ENCODE measurements at places on chromosomes 7 and 10.

- DNase-seq = no peak
Observed at GRCh38 chr10:97278491-97278989, 13.9 kb downstream of the ARHGAP19 start.

- DNase-seq = no peak
Observed at GRCh38 chr7:36010656-36011587, 142.1 kb upstream of the EEPD1 start.

DNA sequence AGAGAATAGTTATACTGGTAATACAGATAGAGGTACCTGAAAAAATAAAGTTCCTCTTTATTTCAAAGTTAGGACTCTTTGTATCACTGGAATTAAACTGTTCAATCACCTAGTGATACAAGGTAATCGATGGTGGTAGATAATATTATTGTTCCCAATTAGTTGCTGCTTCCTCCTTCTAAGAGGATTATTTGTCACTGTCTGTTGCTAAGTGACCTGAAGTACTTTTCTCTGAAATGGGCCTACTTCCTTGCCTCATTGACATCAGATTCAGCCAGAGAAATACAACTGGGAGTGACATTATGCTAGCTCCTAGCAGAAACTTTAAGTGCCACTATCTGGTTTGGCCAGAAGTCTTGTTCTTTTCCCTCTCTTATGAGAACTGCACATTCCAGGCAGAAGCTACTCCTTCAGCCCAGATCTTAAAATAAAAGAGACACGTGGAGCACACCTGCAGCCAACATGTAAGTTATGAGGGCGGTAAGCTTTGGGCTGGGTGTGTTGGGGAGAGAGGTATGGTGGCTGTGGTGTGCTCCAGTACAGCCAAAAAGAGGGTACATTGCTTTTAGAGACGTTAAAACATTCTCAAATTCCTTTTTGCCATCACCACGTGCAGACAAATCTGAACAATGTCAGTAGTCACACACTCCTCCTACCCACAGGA, 54.8 kb downstream of the MINDY3 start:
- no peak for DNase-seq

GRCh38 chr7:102287981-102288278, 1.3 kb downstream of the SH2B2 start:
- DNase-seq = no peak

DNA sequence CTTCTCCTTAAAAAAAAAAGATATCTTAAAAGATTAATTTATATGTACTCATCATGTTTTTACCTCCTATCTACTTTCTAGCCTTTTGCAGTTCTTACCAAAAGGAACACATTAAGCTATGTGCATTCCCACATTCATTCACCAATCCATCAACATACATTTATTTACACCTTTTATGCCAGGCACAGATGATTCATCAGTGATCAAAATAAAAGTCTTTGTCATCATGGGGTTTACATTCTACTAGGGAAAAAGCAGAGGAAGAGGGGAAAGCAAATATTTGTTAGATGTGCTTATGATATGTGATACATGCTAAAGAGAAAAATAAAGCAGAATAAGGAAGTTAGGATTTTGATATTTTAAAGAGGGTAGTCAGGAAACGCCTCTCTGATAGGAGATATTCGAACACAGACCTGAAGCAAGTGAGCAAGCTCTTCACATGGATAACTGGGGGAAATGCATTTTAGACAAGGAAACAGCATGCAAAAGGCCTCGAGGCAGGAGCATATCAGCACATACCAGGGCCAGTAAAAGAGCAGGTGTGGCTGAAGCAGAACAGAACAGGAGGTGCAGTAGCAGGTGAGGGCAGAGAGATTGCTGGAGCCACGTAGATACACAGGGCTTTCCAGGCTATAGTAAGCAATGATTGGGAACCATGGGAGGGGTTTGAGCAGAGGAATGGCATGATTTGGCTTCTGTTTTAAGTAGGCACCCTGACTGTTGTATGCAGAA, 67.4 kb downstream of the REEP3 start:
- DNase-seq = no peak

DNA sequence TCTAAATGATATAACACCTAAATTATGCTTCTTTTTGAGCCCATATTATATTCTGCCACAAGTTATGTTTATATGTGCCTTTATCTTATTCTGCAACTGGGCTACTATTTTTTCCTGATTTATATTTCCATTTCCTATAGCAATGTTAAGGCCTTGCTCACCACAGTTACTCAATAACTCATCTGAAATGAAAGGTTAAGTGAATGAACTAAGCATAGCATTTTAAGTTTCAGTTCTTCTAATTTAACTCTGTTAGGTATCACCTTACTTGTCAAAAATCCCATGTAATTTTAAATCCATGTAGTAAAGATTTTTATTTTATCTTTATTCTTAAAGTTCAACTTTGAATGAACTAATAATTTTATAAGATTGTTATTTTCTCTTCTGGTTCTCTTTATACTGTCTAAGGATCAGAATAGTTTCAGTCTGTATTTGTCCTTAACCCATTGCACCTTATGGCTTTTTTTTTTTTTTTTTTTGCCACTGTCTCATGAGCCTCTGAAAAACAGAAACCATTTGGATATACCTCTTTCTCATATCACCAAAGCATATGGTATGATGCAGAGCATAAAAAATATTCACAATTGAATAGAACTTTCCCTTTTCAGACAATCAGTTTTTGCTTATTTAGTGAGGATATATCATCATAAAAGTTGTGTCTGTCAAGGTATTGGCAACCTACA, 301.8 kb upstream of the ZWINT start:
- no peak for DNase-seq

- DNase-seq = no peak
Observed at GRCh38 chr7:27375958-27376357, 133.4 kb downstream of the EVX1 start.

DNA sequence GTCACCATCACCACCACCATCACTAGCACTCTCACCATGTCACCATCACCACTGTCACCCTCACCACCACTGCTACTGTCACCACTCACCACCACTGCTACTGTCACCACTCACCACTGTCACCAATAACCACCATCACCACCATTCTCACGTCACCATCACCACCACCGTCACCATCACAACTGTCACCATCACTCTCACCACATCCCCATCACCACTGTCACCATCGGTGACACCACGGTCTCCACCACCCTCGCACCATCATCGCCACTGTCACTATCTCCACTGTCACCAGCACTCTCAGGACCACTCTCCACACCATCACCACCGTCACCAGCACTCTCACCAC, 130.4 kb downstream of the MAD1L1 start:
- DNase-seq = no peak

- DNase-seq = peak; percentile 3
Observed at GRCh38 chr10:68406111-68406814, 814 bp downstream of the RUFY2 start.

DNA sequence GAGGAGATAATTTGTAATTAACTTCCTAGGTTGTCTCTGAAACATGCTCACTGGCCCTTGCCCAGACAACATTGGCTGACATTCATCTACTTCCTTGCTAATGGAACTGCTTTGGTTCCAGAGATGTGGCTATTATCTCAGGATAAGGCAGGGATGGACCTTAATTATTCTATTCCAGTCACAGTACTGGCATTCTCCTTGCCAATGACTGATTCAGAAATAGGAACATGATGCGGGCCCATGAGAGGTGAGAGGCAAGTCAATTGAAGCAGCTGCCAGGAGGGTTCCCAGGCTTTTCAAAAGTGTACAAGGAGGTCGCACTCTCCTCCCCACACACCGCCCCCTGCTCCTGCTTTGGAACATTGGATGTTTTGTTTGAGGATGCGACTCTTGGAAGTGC, 109.6 kb upstream of the DGKB start:
- no peak for DNase-seq

- DNase-seq = no peak
Observed at GRCh38 chr7:91041141-91041540, 223.1 kb upstream of the FZD1 start.

DNA sequence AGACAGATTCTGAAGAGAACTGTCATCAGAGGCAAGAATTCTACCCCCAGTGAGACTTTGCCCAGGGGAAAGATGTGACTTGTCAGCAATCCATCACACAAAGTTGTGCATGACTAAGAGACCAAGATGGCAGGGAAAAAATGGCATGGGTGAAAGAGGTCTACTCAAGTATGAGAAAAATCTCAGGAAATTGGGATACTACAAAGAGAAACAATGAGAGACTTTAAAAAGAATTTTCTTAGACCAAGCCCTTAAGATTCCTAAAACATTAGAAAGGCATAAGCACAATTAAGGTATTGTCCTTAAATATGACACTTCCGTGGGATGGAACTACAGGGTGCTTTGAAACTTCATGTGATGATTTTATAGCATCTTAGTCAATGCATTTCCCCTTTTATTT, 45.6 kb upstream of the PDE1C start:
- no peak for DNase-seq

DNA sequence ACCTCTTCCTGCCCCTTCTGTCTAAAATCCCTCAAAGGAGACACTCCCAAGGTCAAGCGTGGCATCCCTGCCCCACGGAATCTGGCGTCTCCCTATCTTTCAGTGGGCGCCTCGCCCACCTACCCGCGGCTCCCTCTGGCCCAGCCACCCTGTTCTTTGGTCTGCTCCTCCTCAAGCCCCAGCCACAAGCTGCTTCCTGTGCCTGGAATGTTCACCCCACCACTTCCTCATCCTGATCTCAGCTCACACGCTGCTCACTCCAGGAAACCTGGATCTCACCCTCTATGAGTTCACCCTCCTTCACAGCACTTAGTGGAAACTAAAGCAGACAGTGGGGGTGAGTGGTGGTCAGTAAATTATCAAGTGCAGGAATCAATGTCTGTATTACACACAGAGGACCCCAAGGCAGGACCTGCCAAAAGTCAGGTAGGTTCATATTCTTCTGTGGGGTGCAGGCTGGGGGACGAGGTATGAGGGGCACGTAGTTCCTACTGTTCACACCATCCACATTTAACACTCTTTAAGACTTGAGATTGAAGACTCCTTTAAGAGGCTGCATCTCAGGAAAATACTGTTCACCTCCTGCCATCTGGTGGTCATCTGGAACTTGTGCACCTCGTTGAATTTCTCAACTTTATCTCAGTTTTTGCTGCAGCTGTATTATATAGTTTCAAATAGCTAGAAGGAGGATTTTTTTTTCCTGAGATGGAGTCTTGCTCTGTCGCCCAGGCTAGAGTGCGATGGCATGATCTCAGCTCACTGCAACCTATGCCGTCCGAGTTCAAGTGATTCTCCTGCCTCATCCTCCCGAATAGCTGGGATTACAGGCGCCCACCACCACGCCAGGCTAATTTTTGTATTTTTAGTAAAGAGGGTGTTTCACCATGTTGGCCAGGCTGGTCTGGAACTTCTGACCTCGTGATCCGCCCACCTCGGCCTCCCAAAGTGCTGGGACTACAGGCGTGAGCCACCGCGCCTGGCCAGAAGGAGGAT, 166.6 kb downstream of the ARHGAP21 start:
- DNase-seq = no peak

DNA sequence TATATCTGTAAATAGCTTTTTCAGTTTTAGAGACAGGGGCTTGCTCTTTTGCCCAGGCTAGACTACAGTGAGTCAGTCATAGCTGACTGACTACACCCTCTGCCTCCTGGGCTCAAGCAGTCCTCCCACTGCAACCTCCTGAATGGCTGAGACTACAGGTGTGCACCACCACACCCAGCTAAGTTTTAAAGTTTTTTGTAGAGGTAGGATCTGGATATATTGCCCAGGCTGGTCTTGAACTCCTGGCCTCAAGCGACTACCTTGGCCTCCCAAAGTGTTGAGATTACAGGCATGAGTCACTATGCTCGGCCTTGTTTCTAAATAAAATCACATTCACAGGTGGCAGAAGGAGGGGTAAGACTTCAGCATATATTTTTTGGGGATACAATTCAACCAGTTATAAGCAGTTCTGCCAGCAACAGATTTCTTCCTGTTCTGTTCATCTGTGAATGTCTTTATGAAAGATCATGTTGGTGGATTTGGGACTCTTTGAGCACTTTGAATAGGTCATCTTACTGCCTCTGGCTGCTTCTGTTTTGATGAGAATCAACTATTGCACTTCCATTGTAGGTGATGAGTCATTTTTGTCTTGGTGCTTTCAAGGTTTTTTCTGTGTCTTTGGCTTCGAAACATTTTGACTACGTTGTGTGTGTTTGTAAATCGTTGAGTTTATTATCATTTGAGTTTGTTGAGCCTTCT, 15.7 kb downstream of the RBM33 start:
- DNase-seq = no peak

GRCh38 chr10:132632851-132633684, 95.5 kb downstream of the INPP5A start:
- no peak for DNase-seq

- no peak for DNase-seq
Observed at GRCh38 chr7:69883399-69883891, 285.2 kb downstream of the AUTS2 start.

DNA sequence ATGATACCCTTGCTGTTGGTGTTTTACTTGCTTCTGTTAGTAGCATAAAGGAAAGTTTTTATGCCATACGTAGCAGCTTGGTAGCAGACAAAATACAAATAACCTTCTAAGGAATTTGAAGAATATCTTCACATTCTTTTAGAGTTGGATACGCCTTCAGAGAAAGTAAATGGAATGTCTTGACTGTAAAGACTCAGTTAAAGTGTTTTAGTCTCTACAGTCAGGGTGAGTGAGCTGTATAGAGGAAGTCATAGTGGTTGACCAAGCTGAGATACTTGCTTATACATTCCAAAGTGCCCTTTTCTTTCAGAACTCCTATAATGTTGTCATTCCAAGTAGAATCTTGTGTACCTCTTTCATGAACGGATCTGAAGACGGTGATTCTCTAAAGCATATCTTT, 37.7 kb downstream of the RABGEF1 start:
- DNase-seq = no peak

DNA sequence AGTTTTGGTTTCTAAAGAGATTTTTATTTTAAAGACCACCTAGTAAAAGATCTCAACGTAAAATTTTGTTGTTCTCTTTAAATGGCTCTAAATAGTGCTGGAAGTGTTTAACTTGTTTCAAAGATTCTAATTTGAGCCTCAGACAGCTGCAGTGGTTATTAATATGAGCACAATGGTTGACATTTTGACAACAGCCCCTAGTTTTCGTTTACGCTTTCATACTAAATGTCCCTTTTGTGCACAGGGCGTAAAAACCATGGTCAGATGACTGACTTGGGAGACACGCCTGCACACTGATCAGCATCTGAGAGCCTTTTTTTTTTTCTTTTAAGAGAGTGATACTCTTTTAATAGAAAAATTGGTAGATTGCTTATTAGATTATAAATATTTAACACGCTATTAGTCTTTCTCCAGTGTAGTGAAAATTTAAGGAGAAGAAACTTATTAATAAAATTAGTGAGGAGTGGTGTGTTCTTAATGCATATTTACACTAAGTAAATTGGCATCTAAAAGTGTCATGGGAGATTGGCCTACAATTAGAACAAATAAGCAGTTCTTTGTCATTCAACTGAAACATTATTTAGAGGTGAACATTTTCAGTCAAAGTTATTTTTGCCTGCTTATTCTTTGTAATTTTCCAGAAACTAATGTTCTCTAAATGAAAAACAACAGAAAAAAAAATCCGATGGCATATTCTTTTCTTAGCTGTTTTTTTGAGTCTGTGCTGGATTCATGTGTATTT, 182.8 kb upstream of the PHYHIPL start:
- DNase-seq = no peak

GRCh38 chr10:132069122-132069848, 3.5 kb downstream of the JAKMIP3 start:
- no peak for DNase-seq

- no peak for DNase-seq
Observed at GRCh38 chr10:125368146-125368545, 207.8 kb upstream of the CTBP2 start.

Measured in T follicular helper cell (primary cell).